ENCODE measurements at places on chromosomes 16 and 17.

DNA sequence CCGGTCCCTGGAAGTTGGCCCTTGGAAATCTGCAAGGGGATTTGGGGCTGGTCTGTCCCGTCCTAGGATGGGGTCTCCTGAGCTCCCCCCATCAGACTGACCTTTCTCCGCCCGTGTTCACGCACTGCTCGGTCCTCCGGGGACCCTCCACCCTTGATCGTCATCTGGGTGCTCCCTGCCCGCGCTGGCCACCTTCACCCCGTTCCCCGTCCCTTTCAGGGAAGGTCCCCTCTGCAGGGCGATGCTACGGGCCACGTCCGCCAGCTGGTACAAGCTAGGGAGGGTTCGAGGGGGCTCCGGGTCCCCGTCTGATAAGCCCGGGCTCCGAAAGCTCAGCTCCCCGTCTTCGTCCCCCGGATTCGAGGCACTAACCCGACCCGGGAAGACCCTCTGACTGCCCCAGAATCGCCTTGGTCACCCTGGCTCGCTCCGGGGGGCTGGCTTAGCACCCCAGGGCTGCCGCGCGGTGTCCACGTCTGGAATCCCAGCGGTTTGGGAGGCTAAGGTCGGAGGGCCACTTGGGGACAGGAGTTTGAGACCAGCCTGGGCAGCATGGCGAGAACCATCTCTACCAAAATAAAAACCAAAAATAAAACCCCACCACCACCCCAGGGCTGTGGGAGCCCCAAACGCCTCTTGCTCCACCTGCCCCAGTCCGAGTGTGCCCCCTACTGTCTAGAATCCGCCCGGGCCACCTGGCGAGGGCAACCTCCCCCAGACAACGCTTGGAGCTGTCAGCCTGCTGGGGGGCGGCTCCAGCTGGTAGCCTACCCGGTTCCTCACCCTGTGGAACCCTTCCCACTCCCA is 1.1 kb upstream of the SLC43A2 start:
- DNase-seq, result no peak

GRCh38 chr16:74169066-74169465 is 127.5 kb upstream of the PSMD7 start:
- no peak for DNase-seq

- no peak for DNase-seq
These were observed 11.6 kb upstream of the ADGRG1 start for GRCh38 chr16:57616876-57617275.

DNA sequence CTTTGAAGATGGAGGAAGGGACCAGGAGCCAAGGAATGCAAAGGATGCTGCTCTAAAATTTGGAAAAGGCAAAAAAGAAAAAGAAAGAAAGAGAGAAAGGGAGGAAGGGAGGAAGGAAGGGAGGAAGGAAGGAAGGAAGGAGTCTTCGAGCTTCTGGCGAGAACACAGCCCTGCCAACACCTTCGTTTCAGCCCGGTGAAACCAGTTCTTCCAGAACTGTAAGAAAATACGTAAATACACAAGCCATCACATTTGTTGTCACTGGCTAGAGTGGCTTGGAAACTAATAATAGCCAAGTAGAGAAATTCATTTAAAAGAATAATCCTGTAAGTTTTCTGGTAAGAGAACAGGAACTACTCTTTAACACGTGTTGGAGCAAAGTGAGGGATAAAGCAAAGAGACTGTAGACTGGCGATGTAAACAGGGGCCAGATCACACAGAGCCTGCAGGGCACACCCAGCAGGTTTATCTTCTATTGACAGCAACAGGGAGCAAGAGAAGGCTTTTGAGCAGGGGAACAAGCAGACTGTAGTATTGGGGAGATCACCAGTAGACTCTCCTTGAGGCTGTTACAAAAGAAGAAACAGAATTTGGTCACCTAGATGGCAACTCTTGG is 188.7 kb upstream of the MPHOSPH6 start:
- no peak for DNase-seq

GRCh38 chr16:12403746-12404658 is 399.7 kb downstream of the CPPED1 start:
- DNase-seq, result no peak

- no peak for DNase-seq
These were observed 8.2 kb upstream of the CCDC154 start for GRCh38 chr16:1452530-1452929.

DNA sequence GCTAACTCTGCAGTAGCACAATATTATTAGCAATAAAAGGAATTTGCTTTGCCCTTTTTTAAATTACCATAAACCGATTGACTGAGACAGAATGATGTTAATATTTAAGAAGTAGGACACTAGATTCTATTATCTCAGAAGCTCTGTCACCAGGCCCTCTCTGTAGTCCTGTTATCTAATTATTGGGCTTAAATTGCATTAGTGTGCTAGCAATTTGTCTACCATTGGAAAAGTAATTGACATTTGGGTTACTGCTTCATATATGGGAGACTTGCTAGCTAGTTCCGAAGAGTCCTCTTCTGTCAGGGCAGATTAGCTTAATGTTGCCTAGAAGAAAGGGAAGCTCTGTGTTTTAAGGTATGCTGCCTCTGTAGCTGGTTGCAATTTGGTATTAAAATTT is 1107.3 kb upstream of the EEF2KMT start:
- no peak for DNase-seq

DNA sequence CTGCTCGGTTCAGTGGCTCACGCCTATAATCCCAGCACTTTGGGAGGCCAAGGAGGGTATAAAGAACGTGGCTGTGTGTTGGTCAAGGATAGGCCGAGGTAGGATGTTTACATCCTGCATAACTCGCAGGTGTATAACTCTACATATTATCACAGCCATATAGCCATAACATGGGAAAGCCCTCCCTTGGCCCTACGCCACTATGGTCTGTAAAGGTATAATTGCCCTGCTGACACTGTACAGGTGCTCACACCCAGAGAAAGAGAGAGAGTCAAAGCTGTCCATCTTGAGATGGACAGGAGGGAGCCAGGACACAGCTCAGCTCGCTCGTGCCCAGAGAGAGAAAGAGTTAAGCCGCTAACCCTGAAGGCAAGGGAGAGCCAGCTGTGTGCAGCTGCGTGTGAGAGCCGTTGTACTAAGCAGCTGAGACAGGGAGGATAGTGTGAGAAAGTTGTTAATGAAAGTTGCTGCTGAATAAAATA is 30.4 kb upstream of the DHX8 start:
- DNase-seq, result no peak

DNA sequence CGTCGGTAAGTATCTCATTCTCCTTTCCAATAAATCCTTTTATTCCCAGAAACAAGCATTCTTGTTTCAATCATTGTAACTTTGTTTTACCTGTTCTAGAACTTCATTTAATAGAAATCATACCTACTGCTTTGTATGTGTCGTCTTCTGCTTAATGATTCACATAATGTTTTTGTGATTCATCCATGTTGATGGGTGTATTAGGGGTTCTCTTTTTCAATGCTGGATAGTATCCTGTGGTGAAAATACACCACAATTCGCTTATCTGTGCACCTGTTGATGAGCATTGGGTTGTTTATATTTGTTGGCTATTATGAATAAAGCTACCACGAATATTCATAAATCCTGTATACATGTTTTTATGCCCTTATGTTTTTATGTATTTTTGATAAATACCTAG is 703.2 kb downstream of the MAF start:
- no peak for DNase-seq

GRCh38 chr17:34361478-34362061 is 1.5 kb downstream of the CCL1 start:
- peak; percentile 52 for DNase-seq

DNA sequence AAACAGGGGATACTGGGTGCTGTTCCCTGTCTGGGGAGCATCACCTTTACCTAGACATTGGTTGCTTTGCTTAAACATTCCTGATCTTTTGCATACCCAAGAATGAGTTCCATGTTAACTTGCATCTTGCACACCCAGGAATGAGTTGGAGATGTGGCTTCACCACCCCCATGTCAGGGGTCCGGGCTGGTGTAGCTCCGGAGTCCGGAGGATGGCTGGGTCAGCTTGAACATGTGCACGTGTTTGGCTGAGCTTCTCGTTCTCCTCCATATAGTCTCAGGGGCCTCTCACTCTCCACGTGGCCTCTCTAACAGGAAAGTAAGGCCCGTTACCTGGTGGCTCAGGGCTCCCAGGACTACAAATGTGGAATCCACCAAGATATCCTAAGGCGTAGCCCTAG is 18.2 kb upstream of the AMZ2 start:
- DNase-seq, result no peak

DNA sequence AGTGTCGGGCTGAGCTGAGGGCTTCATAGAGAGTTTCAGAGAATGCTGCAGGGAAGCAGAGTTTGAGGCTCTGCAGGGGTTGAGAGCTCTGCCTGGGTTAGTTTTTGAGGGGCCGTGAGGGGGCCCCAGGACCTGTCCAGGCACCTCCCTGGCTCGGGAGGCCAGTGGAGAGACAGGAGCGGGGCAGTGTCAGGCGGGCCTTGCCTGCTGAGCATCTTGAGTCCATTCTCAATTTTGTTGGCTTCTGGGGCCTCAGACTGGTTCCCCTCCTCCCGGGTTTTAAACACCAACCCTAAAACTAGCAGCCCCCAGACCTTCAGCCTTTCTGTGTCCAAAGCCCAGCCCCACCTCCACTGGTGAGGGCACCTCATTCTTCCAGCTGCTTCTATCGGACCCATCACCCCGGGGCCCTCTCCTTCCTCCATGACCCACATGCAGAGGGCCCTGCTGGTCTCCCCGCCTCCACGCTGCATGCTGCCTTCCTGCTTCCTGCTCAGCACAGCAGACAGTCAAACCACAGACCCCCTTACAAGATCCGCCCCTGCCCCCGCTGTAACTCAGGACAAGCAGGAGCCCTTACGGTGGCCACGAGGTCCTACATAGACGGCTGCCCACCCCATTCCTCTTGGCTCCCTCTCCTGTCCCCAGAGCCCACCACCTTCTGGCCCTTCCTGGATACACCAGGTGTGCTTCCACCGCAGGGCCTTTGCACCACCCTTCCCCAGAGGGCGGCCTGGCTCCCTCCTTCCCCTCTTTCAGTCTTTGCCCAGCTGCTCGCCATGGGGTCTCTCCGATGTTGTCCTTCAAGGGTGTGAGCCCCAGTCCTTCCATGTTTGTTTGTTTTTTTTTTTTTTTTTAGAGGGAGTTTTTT is 3.8 kb downstream of the RNF213 start:
- no peak for DNase-seq

DNA sequence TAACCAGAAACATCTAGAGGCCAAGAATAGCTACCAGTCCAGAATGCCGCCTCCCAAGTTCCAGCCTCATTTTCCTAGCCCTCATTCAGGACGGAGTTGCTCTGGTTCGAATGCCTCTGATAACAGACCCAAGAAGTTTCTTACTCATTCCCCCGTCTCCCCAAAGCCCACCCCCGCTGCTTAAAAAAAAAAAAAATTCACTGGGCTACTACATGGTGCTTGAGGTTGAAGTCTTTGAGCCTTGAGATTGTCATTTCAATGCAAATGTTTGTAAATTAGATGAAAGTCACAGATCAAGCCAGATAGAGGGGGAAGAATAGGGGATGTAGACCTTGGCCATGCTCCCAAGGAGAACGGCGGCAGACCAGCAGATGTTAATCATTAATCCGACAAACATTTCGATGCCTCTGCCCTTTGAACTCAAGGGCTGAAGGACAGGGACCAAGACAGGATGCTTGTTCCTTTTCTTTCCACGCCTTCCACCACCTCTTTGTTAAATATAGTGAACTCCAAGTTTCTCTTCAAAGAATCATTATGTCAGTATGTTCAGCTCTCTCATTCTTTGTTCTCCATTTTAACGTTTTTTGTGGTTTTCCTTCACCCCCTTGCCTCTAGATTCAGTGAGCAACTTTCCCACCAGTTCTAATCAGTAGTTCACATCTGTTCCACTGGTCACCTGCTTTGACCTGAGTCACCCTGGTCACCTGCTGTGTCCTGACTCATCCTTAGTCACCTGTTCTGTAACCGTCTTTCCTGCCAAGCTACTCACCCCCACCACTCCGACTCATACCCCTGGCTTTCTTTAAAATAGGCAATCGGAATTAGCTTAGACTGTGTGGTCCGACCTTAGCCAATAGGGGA is 190.3 kb downstream of the CPPED1 start:
- no peak for DNase-seq

DNA sequence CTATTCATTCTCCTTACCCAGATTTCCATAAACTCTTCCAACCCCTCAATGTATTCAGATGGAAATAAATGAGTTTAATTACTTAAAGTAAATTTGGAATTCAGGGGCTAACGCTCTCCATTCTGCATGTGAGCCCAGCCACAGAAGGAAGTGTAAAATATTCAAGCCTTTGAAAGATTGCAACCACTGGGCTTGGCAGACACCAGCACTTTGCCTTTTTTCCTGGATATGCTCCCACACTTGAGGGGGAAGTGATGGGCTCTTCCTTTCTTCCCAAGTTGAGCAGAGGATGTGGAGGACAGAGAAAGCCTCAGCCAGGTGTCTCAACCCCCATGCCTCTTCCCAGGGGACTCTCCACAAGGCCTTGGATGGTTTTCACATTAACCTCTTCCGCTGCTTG is 825.1 kb upstream of the EEF2KMT start:
- no peak for DNase-seq

DNA sequence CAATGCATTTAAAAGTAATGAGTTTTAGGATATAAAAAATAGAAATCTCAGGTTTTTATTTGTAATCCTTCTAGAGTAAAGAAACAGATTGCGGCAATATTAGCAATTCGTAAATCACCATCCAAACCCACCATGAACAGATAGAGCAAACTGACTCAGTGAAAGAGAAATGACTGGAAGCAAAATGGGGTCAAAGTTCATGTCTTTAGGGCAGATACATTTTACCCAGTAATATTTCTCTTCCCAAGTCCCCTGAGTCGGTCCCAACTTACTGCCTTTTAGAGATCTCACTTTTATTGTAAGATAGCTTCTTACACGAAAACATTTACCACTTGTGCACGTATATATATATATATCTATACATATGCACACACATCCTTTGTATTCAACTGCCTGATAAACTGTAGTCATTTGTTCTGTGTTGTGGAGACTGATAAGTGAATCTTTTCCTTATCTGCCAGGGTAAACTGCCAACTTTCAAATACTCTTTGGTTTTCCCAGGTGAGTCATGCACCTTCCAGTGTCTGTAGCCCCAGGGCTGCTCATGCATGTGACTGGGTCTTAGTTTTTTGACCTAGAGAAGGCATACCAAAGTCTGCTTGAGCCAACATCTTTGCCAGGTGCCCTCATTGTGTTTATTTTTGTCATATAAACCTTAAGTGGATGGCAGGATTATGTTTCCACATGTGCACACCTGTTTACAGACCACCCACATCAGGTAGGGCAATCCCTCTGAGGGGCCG is 7.8 kb upstream of the IRF8 start:
- no peak for DNase-seq

DNA sequence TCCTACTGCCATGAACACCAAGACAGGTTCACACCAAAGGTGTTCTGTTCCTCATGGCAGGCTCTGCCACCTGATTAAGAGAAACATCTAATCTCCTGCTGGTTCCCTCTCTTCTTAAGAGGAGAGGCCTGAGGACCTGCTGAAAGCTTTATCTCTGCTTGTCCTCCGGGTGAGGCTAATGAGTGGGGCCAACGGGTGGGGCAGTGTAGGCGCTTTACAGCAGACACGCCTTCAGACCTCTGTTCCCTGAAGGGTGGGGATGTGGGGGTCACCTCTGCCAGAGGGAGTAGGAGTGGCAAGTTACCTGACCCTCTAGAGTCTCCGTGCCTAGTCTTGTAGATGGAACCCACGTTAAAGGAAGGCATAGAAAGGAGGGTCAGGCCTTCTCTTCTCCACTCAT is 4.2 kb upstream of the MRM1 start:
- no peak for DNase-seq
